ENCODE measurements at places on chromosomes 5 and 9.

- no peak for DNase-seq
These were observed 32.4 kb downstream of the IRF1 start for GRCh38 chr5:132458226-132458560.

- DNase-seq: no peak
These were observed 75.1 kb downstream of the FGF18 start for GRCh38 chr5:171494452-171495121.

DNA sequence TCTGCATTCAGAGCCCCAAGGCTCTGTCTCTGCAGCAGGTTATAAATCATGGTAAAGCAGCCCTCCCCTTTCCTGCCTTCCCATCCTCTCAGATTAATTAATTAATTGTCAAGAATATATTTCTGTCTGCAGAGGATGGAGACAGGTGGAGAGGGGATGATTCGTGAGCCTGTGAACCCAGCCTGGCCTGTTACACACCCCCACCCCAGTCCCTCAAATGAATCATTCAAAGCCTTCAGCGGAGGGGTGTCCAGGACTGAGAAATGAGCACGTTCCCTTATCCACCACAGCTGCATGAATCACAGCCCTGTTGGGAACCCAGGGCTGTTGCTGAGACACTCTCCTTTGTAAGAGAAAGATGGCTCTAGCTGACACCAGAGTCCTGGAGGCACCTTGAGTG lies 56.0 kb downstream of the NIPAL4 start:
- DNase-seq: no peak

- DNase-seq: no peak
These were observed 590.4 kb upstream of the PTGER4 start for GRCh38 chr5:40089269-40089668.

DNA sequence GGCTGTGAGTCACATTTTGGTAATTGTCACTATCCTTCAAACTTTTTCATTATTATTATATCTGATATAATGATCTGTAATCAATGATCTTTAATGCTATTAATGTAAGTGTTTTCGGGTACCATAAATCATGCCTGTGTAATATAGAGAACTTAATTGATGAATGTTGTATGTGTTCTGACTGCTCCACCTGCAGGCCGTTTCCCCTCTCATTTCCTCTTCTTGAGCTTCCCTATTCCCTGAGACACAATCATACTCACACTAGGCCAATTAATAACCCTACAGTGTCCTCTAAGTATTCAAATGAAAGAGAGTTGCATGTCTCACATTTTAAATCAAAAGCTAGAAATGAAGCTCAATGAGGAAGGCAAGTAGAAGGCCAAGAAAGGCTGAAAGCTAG lies 420.9 kb upstream of the SGCD start:
- DNase-seq: no peak

DNA sequence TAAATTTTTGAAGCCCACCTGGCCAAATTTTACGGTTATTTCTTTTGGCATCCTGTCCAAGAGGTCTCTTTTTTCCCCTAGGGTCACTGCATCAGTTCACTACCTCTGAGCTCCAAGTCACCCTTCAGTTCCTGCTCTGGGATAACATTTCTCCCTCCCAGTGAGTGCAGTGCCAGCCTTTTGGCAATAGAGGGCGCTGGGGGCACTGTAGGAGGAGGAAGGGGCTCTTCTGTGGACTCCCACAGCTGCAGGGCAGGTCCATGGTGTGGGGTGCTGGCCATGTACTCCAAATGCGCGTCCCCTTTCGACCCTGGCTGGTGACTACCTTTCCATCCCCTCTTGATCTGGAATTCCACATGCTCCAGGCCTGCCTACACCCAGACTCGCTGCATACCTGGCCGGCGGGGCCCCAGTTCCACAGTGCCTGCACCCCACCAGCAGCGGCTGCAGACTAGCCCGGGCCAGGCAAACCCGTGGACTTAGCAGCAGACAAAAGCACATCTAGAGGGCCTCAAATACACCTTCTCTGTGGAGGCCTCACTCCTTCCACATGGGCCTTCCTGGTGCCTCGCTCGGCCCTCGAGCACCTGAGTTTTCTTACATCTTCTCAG lies 20.3 kb upstream of the NINJ1 start:
- DNase-seq: no peak

GRCh38 chr9:35103660-35104191 lies 795 bp upstream of the STOML2 start:
- no peak for DNase-seq

GRCh38 chr9:126394802-126395201 lies 68.2 kb downstream of the MVB12B start:
- no peak for DNase-seq

DNA sequence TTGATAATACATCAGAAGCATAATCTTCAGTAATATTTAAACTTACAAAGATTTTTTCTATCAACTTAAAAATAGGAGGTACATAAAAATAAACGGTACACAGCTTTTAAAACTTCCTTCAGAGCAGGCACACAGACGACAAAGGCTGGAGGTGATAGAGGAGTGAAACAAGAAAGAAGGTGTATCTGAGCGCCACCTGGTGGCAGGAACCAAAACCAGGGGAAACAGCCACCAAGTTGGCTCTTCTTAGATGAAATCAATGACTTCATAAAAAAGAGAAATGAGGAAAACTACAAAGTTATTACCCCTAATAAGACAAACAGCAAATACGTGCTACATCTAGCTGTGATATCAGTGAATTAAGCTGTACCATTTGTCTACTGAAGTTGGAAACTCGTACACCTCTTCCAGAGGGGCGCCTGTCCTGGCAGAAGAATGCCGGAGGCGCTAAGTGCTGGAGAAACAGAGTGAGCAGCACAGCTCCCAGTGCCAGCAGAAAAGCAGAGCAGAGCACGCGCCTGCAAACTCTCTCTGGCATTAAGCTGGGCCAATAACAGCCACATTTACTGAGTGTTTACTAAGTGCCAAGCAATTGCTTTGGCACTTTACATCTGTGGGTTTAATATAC lies 85.9 kb downstream of the SETX start:
- DNase-seq: no peak

DNA sequence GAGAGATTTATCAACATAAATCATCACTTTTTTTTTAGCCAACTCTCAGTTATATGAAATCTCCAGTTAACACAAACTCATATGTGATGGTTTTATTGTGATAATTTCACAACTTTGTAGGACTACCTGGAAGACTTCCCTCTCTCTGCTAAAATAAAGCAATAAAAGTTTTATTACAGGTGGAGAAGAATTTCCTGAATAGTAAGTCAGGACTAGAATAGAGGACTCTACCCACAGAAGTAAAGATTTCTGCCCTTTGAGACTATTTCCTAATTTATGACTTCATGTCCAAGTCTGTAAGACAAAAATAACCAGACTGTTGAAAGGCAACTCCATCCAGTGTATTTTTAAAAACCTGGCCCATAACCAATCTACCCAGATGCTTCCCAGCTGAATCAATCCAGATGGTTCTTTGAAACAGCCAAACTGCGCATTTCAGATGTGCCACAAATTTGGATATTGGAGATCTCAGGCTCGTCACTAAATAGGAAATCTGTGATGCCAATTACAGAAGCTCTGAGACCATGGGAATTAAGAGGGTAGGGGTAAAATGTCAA lies 234.0 kb upstream of the NMUR2 start:
- no peak for DNase-seq

GRCh38 chr5:146660376-146660960 lies 144.5 kb upstream of the GPR151 start:
- no peak for DNase-seq

- DNase-seq: no peak
These were observed 26.9 kb upstream of the LNPEP start for GRCh38 chr5:96909003-96909402.

- DNase-seq: no peak
These were observed 68.5 kb upstream of the CEP78 start for GRCh38 chr9:78167356-78167755.

GRCh38 chr5:143054480-143054941 lies 284.3 kb downstream of the ARHGAP26 start:
- no peak for DNase-seq
